ENCODE measurements at places on chromosomes 3 and 15.

- DNase-seq: no peak
These were observed 145.8 kb downstream of the CBLB start for GRCh38 chr3:105722943-105723556.

- DNase-seq: no peak
These were observed 84.6 kb downstream of the MESD start for GRCh38 chr15:80904998-80905397.

DNA sequence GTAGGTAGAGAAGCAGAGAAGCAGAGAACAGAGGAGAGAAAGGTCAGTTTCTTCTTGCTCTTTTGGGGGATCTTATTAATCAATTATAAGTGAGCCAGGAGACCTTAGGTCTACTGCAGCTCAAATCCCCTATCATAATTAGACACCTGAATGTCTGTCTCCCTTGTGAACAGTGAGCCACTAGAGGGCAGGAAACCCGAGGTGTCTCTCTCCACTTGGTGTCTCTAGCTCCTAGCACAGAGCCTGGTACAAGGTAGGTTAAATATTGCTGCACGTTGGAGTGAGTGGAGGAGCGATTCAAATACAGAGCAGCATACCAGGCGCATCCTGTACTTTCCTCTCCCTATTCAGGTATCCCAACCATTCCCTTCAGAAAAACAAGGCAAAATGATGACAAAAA, 2.0 kb upstream of the ST8SIA2 start:
- no peak for DNase-seq

- no peak for DNase-seq
These were observed 278.6 kb upstream of the TLE3 start for GRCh38 chr15:70376031-70376928.
